ENCODE measurements at places on chromosomes 5 and 9.

- DNase-seq: no peak
These were observed 31.5 kb downstream of the DDX31 start for GRCh38 chr9:132638240-132638639.

DNA sequence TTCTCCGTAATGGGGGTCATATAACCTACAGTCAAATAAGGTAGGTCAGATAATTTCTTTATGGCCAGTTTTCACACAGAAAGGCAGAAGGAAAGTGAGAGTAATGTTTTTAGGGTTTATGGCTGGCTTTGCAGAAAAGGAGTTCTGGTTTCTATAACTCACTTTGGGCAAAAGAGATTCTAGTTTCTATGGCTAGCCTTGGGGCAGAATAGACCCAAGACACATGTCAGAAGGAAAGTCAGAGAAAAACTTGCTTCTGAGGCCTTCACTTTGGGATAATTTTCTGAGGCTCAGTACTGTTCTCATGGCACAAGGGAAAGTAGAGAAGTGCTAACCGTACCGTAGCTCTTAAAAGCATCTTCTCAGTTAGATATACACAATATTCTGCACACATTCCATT, 1145.3 kb downstream of the EFNA5 start:
- DNase-seq: no peak

- DNase-seq: no peak
These were observed 130.1 kb downstream of the AUH start for GRCh38 chr9:91231619-91232018.

DNA sequence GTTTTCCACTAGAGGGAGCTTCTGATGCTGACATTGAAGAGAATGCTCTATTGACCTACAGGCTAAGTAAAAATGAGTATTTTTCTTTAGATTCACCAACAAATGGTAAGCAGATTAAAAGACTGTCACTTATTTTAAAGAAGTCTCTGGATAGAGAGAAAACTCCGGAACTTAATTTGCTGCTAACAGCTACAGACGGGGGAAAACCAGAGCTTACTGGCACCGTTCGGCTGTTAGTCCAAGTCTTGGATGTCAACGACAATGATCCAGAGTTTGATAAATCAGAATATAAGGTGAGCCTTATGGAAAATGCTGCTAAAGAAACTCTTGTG, 764 bp downstream of the PCDHA11 start:
- DNase-seq: no peak

- DNase-seq: no peak
These were observed 18.7 kb downstream of the CPLX2 start for GRCh38 chr5:175889910-175890684.

DNA sequence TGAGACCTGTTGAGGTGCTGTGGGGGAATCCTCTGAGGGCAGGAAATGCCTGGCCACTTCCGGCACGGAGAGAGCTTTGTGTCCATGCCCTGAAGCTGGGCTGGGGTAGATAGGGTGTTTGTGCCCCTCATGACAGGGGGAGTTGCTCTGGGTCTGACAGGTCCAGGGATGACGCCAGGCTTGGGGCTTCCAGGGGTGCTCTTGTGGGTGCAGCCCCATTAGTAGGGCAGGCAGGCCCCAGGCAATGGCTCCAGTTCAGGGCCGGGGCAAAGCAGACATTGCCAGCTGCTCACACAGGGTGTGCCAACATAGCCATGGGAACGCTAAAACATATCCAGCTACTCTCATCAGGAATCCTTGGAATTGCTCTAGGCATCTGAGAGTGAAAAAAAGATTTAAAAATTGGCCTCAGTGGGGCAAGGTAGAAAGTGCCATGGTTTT, 21.1 kb downstream of the PITX1 start:
- no peak for DNase-seq

- DNase-seq: no peak
These were observed 170.1 kb upstream of the PITX1 start for GRCh38 chr5:135204151-135204600.

GRCh38 chr9:114448706-114449105, 56.6 kb downstream of the WHRN start:
- DNase-seq: no peak

DNA sequence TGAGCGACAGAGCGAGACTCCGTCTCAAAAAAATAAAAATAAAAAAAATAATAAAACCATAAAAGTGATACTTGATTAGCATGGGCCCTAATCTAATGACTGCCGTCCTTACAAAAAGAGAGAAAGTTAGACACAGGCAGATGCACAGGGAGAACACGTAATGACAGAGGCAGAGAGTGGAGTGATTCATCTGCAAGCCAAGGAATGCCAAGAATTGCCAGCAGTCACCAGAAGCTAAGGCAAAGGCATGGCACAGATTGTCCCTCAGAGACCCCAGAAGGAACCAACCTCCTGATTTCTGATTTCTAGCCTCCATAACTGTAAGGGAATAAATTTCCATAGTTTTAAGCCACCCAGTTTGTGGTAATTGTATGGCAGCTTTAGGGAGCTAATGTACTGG, 79.6 kb upstream of the FREM1 start:
- no peak for DNase-seq

GRCh38 chr9:127714020-127714750, 1.3 kb downstream of the PTRH1 start:
- DNase-seq: no peak

DNA sequence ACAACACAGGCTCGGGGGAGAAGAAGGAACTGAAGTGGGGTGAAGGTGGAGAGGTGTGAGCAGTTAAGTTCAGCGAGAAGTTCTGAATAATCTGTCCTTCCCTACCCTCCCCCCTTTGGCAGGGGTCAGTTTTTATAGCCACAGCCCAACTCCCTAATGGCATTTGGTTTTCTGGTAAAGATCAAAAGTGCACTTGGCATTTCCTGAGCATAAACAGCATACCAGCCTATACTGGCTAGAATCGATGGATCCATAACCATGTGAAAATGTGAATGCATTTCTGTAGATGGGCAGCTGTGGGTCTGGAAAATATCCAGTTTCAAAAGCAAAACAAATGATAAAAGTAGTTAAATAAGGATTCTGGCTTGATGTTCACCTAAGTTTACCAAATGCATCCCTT, 410.9 kb downstream of the PLK2 start:
- DNase-seq: no peak

- DNase-seq: no peak
These were observed 770.3 kb downstream of the KCTD16 start for GRCh38 chr5:144941004-144941403.

GRCh38 chr9:134029248-134030226, 4.3 kb downstream of the BRD3OS start:
- DNase-seq: no peak

DNA sequence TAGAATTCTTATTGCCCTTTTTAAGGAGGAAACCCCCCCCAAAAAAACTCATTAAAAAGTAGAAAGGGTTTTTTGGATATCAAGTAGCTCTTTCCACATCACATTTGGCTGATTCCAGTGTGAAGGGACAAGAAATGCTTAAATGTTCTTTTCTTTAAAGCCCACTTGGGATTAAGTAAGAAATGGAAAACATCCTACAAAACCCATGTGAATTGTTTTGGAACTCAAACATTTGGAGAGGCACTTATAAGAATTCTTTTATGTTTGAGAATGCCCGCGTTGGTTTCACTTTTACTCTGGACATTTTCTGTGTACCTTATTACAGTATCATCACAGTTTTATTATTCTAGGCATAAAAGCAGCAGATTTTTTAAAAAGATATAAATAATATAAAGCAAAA, 301.1 kb upstream of the ACTBL2 start:
- no peak for DNase-seq

GRCh38 chr5:39021413-39021812, 52.8 kb downstream of the RICTOR start:
- DNase-seq: no peak

- DNase-seq: no peak
These were observed 226.0 kb upstream of the C9orf72 start for GRCh38 chr9:27799326-27799725.

- DNase-seq: no peak
These were observed 297.9 kb upstream of the PTGER4 start for GRCh38 chr5:40381676-40382363.

DNA sequence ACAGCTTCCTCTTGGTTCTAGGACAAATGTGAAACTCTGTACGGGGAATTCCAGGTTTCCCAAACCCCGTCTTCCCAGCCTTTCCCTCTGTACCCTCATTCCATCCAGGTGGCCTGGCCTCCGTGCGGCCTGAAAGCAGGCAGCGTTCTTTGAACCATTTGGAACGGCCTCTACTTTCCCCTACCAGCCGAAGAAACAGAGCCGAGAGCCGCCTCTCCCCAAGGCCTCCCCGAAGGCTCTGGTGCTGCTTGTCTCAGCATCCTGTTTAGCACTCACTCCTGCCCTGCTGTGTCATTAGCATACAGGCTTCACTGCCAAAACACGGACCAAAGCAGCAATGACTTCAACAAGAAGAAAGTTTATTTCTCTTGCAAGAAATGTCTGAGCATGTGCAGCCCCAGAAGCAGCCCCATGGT, 137.7 kb downstream of the HSD17B3 start:
- no peak for DNase-seq

DNA sequence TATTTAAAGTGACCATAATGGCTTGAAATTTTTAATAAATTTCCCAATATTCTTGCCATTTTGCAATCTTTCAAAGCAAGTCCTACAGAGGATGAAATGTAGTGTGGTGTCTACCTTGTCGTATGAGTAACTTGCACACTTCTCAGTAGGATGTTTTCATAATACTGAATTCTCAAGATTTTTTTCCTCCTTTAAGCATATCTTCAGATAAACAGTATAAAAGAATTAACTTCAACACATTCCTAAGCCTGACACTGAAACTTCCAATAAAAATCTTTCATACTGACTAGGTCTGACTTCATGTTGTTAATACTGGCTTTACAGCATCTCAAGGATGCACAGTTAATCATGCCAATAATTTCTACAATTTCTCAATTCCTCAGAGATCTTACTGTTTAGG, 62.0 kb downstream of the DROSHA start:
- no peak for DNase-seq

- no peak for DNase-seq
These were observed 15.1 kb downstream of the DMAC1 start for GRCh38 chr9:7784472-7784871.

GRCh38 chr5:151695464-151695863, 8.7 kb upstream of the SPARC start:
- no peak for DNase-seq

DNA sequence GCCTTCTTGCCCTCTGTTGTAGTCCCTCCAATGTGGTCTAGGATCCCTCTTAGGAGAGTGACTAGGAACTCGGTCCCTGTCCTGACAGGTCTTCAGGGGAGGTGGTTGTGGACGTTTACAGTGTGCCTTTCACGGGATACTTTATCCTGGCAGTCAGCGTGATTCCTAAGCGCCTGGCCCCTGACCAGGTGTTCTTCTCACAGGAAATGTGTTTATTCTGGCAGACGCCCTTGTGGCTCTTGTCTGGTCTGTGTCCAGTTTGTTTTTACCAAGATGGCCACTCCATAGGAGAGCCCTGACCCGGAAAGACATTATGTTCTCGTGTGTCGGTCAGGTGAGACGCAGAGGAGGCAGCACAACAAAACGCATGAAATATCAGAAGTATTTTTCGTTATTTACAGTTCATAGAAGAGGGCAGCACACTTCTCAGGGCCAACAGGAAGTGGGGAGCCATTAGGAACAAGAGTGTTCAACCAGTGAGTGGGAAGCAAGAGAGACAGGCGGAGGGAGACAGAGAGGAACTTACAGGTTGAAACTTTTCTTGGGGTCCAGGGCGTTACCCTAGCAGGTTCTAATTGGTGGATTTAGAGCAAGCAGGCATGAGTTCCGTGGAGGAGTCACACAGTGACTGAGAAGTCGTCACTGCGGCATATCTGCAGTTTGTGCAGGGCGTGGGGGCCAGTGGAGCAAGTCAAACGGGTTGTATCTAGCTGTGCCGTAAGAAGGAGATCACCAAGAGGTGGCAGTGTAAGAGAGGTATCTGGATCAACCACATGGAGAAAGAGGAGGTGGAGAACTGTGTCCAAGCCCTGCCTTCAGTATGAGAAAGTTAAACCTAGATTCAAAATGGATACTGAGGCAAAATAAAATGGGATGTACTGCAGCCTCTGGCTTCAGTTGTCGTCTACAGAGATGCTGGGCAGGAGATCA, 412.9 kb downstream of the ZSWIM6 start:
- DNase-seq: peak; percentile 90

DNA sequence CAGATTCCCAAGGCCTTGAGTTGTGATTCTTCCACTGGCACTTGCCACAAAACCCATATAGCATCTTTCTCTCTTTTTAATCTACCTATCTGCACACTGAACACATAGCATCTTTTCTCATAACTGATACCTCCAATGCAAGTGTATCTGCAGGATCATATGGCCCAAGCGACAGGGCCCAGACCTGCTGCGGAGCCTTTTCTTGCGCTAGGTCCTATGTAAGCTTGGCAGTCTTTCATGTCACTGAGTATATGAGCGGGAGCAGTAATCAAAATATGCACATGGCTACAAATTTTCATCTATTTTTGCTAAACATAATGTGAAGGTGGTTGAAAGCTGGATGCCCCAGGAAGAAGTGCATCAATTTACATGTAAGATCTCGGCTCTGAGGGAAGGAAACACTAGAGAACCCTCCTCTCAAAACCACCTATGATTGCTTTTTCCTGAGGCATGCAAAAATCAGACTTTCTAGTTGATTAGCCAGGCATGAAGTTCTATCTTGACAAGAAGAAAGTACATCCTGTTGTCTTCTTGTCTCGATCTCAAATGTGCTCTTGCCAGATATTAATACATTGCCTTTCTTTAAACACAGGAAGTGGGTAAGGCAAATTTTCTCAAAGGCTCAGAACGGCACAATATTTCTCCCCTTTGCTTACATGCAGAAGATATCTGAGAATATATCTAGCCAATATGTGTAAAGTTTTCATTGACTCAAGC, 26.9 kb upstream of the CEMIP2 start:
- DNase-seq: no peak

- DNase-seq: no peak
These were observed 46.0 kb upstream of the OSMR start for GRCh38 chr5:38799556-38800377.

DNA sequence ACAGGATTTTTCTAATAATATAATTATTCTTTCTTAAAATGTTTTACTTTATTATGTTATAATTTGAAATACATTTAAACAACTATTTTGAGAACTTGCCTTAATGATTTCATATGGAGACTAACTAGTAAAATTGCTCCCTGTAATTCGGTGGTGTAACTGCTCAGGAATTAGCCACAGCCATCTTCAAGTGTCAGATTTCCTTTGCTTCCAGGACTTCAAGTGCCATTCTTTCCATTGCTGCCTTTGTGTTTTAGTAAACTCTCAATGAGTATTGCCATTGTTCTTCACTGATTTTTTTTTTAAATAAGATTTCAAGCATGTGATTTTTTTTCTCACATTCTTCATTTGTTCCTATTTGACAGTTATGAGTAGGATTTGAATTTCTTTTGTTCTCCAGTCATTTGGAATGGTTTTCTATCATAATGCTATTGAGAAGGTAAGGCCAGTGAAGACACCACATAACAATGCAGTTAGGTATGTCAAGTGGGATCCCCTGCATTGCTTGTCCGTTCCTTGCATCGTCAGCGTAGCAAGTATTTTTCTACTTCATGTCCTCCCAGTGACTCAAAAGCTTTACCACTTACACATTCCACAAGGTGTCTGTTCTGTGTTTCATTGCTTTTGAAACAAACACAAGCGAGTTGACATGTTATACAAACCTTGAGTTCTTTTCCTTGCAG, 83.7 kb downstream of the LNPEP start:
- DNase-seq: no peak

GRCh38 chr9:99867968-99868367, 38.5 kb upstream of the STX17 start:
- no peak for DNase-seq

GRCh38 chr5:95134326-95134725, 150.6 kb downstream of the MCTP1 start:
- DNase-seq: no peak

- no peak for DNase-seq
These were observed at the start of gene PCDHA2 for GRCh38 chr5:140794595-140795258. Gene PCDHA2 (plus strand): TSS chr5:140794852.

All from G401 (cell line).